ENCODE measurements at places on chromosomes 1 and 21.

- no peak for DNase-seq
Observed at GRCh38 chr1:56188221-56188620, 391.1 kb downstream of the PLPP3 start.

GRCh38 chr1:117105722-117106121 is 15.8 kb downstream of the TRIM45 start:
- no peak for DNase-seq

DNA sequence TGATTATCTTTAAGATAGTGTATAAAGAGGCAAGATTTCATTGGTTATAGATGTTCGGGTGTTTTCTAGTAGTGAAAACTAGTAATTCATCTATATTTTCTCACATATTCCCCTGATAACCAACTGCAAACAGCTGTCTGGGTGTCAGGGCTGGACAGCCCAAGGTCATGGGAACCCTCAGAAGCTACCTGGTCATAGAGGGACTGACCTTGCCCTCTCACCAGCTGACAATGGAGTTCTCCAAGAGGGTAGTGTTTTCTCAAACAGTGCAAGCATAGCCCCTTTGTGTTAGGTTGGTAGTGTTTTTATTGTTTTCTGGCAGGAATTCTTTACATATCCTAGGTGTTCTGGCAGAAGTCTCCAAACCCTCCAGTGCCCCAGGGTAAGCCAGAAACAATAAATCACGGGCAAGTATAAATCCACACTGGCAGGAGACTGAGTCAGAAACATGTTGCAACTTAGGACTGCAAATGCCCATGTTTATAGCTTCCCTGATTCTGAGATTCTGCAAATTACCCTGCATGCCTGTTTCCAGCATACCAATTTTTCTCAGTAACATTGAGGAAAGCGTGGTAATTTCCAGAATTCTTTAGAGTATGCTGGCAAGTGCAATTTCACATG is 82.8 kb upstream of the ATP1A1 start:
- no peak for DNase-seq

GRCh38 chr1:209391792-209392191 is 191.7 kb upstream of the CAMK1G start:
- DNase-seq, result no peak

GRCh38 chr1:227780101-227781044 is 35.1 kb upstream of the PRSS38 start:
- DNase-seq, result no peak

All from cortex of kidney (tissue), 1 donor.